ENCODE measurements at places on chromosomes 6 and 20. TPM values are rescaled to one million over a fixed set of nuclear protein-coding genes. Genes with fewer than 3 reads are reported as not detected.

The PAK5 gene
- not detected for total RNA-seq

The FOXS1 gene
- not detected for total RNA-seq

The SIRPD gene
- not detected for total RNA-seq

The BTN1A1 gene
- not detected for total RNA-seq

The MAFB gene
- total RNA-seq, result 0.71 TPM

The NRSN1 gene
- not detected for total RNA-seq

The BEND6 gene
- 4.3 TPM for total RNA-seq
